K562 (cell line): ENCODE measurements at places on chromosomes 16 and 17. TPM values are rescaled to one million over a fixed set of nuclear protein-coding genes. Genes with fewer than 3 reads are reported as not detected.

Gene SOCS3
- 30.7 and 36.8 TPM in 2 replicates for total RNA-seq

Gene CDH16
- total RNA-seq: not detected in 2 replicates

Gene KLHL10
- total RNA-seq: not detected in 2 replicates

Gene MT4
- not detected in 2 replicates for total RNA-seq

Gene CASKIN1
- total RNA-seq: 4.5 and 7.0 TPM in 2 replicates

Gene SLC6A2
- total RNA-seq: not detected in 2 replicates

Gene SLC13A2
- 0.13 TPM in 1 of 2 replicates, not detected in the other for total RNA-seq

Gene SLC5A11
- total RNA-seq: 0.09 TPM in 1 of 2 replicates, not detected in the other

Gene SLC13A5
- 0.04 and 0.09 TPM in 2 replicates for total RNA-seq
